ENCODE measurements at places on chromosomes 2 and 18.

DNA sequence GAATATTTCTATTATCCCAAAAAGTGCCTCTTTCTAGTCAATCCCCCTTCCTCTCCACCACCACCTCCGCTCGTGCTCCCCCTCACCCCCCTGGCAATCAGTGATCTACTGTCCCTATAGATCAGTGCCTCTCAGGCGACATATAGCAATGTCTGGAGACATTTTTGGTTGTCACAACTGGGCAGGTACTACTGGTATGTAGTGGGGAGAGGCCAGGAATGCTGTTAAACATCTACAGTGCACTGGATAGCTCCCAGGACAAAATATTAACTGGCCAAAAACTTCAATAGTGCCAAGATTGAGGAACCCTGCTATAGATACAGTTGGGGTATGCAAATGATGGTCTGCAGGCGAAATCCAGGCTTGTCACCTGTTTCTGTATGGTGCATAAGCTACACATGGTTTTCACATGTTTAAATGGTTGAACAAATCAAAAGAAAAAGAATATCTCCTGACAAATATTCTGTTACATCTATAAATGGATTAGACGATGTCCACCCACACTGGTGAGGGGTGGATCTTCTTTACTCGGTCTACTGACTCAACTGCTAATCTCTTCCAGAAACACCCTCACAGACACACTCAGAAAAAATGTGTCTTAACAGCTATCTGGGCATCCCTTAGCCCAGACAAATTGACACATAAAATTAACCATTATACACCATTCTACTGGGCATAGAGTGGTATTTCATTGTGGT lies 25.5 kb downstream of the DPYSL5 start:
- no peak for DNase-seq

- DNase-seq: peak; percentile 21
Observed at GRCh38 chr2:227033471-227034148, 130.4 kb downstream of the COL4A4 start.

DNA sequence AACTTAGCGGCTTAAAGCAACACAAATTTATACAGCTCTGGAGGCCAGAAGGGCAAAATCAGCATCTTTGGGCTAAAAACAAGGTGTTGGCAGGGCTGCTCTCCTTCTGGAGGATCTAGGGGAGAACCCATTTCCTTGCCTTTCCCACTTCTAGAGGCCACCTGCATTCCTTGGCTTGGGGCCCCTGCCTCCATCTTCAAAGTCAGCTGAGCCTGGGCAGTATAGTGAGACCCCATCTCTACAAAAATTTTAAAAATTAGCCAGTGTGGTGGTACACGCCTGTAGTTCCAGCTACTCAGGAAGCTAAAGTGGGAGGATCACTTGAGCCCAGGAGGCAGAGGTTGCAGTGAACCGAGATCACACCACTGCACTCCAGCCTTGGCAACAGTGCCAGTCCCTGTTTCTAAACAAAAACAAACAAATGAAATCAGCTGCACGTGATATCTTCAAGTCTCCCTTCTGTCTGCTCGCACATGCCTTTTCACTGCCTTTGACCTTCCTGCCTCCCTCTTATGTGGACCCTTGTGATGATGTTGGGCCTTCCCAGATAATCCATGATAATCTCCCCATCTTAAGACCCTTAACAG lies 200.6 kb downstream of the ZFP36L2 start:
- no peak for DNase-seq

GRCh38 chr2:7904319-7904718 lies 777.5 kb upstream of the ID2 start:
- no peak for DNase-seq

GRCh38 chr2:240301256-240301795 lies 134.1 kb upstream of the GPC1 start:
- DNase-seq: no peak

DNA sequence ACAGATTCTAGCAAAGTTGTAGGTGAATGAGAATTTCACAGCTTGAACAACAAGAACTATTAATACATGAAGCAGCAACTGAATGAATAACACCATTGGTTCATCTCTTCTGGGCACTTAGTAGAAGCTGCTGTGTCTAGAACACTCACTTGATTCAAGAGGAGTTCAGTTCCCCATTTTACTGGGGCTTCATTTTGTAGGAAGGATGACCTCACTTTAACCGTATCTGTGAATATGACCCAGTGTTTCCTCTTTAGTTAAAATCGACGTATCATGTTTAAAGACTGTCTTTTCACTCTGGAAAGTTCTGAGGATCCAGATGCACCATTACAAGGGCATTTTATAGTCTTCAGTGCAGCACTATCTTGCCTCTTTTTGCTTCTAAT lies 47.8 kb downstream of the LRRTM1 start:
- no peak for DNase-seq

DNA sequence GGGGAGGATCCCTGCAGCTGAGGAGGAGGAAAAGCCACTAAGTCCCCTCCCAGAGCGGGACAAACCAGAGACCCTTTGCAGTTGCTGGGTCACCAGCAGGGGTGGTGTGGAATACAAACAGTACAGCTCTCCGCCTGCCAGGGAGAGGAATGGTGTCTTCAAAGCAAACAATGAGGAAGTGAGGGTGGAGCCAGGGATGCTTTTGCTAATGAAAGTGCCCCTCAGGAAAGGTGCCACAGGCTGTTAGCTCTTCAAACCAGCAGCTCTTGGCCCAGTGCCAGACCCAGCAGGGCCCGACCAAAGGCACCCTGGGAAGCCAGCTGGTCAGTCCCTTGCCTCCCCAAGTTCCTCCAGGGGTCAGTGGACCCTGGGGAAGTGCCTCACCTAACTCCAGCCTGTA lies 102.8 kb downstream of the HIBCH start:
- DNase-seq: no peak

DNA sequence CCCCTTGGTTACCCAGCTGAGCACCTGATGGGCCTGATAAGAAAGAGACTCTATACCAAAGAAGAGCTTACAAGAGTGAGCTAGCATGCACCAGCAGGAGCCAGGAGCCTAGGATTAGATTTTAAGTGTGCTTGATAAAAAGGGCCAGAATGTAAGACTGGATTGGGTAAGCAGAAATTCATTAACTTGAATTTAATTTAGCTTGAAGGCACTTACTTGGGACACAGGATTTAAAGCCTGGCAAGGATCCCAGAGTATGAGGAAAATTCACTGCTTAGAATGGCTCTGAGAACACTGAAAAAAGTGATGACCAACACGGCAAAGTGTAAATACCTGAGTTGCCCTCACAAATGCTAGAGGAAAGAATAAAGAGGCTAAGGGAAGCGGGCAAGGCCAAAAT lies 91.3 kb upstream of the RBBP8 start:
- DNase-seq: no peak

DNA sequence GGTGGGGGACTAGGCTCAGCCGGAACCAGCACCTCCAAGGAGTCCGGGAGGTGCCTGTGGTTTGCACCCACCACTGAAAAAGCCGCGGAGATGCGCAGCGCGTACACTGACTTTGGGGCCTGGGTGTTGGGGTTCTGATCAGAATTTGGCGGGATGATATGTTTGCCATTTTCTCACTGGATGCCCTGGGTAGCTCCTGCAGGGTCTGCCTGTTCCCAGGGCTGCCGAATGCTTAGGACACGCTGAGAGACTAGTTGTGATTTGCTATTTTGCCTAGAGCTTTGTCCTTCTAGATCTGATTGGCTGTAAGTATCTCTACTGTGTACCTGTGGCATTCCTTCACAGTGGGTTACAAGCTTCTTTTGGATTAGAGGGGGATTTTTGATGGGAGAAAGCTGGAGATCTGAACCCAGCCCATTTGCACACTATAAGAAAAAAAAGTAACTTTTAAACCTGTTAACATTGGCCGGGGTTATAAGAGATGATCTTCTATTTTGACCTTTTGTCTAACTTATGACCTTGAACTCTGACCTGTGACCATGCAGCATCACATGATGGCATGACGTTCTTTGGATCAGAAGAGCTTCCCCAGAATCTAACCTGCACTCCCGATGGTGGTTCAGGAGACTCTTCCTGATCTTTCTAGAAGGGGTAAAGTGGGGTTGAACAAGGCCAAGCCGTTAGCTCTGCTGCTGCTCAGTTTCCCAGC lies 1.6 kb downstream of the KCNE4 start:
- DNase-seq: no peak

DNA sequence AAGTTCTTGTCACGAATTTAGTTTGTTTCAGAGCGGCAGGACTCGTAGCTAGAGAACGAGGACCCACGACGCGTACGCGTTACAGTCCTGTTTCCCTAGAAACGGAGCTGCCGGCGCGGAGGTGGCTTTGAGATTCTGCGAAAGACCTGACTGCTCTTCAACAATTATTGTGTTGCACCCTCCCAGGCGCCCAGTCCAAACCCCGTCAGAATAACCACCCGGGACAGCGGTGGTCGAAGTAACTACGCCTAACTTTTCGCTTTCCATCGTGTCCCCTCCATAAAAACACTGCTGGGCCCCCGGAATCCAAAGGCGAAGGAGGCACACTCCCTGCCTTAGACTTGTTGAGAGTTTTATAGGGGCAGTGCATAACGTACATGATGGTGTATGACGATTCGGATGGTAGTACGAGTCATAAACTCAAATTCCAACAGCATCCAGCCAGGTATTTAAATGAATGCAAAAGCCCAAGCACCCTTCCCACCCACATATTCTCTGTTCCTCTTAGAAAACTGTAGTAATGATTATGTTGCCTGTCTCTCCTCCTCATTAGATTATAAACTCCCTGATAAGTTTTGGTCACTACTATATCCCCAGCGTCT lies 651 bp upstream of the STAM2 start:
- no peak for DNase-seq

DNA sequence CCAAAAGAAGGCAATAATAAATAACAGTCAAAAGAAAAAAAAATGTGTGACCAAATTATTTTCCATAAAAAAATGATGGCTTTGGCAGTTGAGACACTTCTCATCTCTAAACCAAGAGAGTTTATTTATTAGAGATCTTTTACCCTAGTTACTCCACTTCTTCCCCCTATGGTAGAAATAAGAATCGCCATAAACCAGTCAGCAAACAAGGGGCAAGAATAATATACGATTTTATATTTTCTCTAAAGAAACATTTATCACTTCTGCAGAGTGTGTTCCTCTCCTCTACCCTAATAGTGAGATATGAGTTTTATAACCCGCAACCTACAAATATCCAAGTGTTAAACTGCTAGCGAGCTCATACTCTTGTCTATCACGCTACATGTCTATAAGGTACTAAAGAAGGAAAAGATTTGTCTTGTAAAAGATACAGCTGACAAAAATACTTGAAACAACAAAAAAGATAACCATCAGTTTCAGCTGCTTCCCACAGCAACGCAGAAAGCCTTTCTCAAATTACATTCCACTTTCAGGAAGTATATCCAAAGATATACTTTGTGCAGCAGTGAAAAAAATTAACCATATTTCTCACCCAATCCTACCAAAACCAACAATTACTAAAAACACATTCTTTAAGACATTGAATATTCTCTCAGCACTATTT lies 2.3 kb downstream of the RNF103 start:
- DNase-seq: no peak

- DNase-seq: no peak
Observed at GRCh38 chr2:106572541-106573450, 85.6 kb downstream of the CD8B2 start.

DNA sequence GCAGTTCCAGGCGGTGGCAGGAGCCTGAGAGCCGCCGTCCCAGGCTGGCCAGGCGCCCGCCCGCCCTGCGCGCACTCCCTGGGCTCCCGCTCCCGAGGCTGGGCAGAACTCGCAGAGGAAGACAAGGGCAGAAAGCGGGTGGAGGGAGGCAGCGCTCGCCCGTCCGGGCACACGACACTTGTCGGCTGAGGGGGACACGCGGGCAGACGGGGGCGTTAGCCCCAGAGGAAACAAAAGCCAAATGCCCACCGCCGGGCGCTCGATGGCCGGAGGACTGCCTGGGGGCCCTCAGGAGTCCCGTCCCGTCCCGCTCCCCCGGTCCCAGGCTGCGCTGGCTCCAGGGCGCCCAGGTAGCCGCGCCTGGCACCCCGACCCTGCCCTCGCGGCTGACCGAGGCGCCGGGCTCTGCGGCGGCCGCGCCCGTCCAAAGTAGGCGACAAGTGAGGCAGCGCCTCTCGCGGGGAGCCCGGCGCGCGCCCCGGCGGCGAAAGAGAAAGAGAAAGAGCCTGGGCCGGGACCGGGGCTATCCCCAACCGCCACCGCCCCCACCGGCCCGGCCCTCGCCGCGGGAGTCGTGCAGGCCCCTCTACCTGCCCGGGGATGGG lies 491 bp downstream of the L3MBTL4 start:
- peak; percentile 12 for DNase-seq

DNA sequence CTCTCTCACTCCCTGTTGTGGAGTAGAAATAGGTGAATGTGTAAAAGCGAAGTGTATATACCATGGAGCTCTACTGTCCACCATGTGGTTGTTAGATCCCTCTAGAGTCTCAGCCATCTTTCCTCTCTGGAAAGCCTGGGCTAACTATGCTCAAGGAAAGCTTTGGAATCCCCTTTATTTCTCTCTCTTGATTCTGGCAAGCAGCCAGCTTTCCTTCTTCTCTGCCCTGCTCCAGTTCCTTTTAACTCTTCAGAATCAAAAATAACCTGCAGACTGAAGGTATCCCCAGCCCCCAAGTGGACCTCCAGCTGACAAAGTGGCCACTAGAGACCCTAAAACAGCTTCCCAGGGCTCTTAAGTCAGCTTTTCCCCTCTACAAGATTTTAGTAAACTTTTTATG lies 381.9 kb downstream of the PLCL1 start:
- no peak for DNase-seq

GRCh38 chr2:148674063-148675020 lies 29.8 kb downstream of the EPC2 start:
- DNase-seq: peak; percentile 21

DNA sequence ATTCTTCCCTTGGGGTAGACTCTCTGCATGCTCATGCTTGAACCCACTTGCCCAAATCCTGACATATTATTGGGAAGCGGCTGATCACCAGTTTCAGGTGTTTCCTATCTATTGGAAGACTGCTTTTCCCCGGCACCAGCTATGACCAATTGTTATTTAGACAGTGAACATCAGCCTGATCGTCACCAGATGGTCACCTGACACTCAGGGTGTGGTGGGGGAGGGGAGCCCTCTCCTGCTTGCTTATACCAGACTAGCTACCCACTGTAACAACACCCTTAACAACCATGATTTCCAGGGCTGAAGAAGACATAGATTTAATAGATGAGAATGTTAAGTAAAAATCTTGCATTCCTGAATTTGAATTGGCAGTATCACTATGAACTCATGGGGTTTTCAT lies 44.3 kb downstream of the RBM43 start:
- no peak for DNase-seq

- no peak for DNase-seq
Observed at GRCh38 chr18:2486426-2486825, 84.9 kb downstream of the METTL4 start.

- DNase-seq: no peak
Observed at GRCh38 chr18:53380063-53380639, 844.3 kb downstream of the MBD2 start.

DNA sequence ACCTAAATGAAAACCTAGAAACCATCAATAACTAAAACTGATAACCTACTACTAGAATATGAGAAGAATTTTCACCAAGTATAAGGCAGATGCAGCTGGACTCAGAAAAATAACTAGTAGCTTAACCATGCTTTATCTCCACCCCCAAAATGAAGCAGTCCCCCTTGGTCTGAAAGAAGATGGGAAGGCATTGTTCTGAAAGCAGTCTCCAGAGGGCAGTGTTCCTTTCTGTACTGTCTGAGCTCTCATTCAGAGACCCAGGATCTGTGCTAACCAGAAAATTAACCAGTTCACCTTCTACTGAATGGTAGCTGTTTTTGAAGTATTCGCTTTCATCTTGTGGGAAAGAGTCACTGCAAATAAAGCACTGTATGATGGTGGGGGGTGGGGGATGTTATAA lies 273.0 kb downstream of the PDE11A start:
- no peak for DNase-seq

Data from activated naive CD4-positive, alpha-beta T cell treated with anti-CD3 and anti-CD28 coated beads, Interleukin-2, amount 50 U/mL, for 16 hours (primary cell).